ENCODE measurements at places on chromosomes 1 and 21.

GRCh38 chr1:212678456-212679410 lies 20.9 kb downstream of the BATF3 start:
- no peak for DNase-seq

DNA sequence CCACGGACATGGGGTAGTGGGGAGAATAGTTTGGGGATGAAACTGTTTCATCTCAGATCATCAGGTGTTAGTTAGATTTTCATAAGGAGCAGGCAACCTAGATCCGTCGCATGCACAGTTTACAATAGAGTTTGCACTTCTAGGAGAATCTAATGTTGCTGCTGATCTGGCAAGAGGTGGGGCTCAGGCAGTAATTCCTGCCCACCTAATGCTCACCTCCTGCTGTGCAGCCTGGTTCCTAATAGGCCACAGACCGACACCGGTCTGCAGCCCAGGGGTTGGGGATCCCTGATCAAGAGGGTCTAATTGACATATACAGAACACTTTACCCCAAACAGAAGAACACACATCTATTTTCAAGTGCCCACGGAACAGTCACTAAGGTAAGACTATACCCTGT lies 275.1 kb downstream of the PTPRU start:
- DNase-seq = no peak

DNA sequence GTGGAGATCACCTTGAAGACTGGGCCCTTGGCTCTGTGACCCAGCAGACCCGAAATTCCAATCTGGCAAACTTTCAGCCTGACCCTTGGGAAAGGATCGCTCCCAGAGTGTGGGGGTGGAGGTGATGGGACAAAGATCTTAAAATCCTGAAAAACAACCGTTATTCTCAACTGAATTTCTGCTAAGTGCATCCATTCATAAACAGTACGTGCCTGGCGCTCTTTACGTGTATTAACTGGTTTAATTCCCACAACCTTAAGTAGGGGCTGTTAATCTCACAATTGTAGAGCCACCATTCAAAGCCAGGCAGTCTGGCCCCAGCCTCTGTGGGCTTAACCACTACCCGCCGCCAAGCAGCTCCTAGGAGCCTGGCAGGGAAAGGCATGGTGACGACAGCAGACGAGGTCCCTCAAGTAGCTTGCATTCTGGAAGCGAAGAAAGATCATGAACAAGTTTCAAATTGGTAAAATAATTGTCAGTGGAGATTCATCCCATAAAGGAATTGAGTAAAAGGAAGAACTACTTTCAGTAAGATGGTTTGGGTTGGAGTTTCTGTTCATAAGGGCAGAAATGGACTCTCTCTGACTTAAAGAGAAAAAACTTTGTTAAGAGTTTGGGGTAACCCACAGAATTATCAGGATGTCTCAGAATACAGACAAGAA lies 11.4 kb upstream of the RGS16 start:
- peak; percentile 84 for DNase-seq

GRCh38 chr21:46239817-46240325 lies 11.3 kb upstream of the LSS start:
- no peak for DNase-seq

- DNase-seq = no peak
These were observed 7.6 kb downstream of the SOD1 start for GRCh38 chr21:31667132-31667531.

- DNase-seq = no peak
These were observed 20.3 kb downstream of the SUSD4 start for GRCh38 chr1:223343692-223344091.

DNA sequence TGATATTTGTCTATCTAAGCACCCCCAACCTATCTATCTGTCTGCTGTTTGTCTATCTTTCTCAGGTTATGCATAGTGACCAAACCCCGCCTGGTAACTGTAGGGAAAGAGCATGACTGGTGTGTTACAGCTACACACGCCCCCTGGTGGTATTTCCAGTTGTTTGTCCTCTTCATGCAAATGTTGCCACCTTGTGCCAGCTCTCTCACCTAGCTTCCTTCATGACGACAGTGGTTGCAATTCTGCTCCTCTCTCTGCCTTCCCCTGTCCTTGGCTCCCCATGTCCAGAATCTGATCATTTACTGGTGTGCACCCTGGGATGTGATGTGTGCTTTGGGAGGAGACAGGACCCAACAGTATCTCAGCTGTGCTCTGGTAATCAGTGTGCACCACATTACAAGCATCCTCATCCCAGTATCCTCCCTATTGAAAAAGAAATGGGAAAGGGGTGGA lies 8.1 kb upstream of the INKA2 start:
- DNase-seq = peak; percentile 70

GRCh38 chr1:116544588-116545358 lies 26.1 kb downstream of the CD58 start:
- no peak for DNase-seq

GRCh38 chr1:198520524-198521254 lies 19.8 kb downstream of the ATP6V1G3 start:
- DNase-seq = no peak

DNA sequence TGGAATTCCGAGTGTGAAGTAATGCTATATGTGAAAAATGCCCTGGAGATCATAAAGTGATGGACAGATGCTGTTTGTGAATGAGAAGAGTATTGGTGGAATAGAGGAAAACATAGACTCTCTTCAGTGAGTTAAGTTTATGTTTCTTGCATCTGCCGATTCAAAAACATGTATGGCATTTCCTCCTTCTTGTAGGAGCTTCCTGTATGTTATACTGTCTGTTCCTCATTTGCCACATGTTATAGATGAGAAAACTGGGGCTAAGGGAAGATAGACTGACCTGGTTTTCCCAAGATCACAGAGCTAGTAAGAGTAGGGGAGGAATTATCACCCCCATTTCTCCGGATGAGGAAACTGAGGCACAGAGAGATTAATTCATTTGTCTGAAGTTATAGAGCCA lies 41.1 kb upstream of the IL20 start:
- DNase-seq = no peak

- peak; percentile 68 for DNase-seq
These were observed at the start of gene LAMC2 for GRCh38 chr1:183185941-183186490. TSS of gene LAMC2 (plus strand) at chr1:183186264. CDS start at chr1:183186353, 89 bp downstream.

- peak; percentile 18 for DNase-seq
These were observed 449.1 kb upstream of the KAZN start for GRCh38 chr1:14149431-14149830.

GRCh38 chr1:17187051-17187450 lies 17.9 kb upstream of the PADI1 start:
- DNase-seq = no peak

DNA sequence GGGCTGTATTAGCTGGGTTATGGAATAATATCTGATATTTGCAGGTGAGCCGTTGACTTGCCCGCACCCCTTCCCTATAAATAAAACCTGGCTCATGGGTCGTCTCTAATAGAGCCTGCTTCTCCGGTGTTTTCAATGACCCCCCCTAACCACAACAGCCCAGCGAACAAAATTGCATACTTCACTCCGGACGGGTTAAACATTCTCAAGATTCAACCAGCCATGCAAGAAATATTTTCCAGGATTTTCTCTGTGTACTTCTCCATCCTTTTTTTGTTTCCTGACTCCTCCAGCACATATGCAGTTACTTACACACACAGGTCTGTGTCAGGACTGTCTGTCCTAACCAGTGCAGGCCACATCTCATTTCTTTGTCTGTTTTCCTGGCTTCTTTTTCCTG lies 267.7 kb downstream of the ZNF648 start:
- no peak for DNase-seq

GRCh38 chr1:33460947-33461629 lies 11.4 kb upstream of the ZSCAN20 start:
- DNase-seq = peak; percentile 47

GRCh38 chr1:107678993-107679392 lies 286.0 kb downstream of the VAV3 start:
- DNase-seq = no peak

DNA sequence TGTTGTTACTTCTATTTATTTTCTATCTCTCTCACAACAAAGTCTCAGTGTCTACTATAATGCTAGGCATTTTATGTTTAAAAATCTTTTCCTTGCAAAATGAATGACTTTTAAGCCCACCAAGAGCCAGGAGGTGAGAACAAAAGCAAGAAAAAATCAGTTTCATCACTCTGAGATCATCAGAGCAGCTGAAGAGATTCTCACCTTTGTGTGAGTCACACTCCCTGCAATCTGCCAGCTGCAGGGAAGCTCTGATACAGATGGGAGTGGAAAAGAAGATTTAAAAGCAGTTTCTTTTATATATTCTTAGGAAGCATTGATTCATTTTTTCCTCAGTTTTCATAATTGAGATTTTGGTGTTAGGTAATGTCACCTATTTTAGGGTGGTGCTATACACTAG lies 107.6 kb downstream of the LHX9 start:
- DNase-seq = no peak

DNA sequence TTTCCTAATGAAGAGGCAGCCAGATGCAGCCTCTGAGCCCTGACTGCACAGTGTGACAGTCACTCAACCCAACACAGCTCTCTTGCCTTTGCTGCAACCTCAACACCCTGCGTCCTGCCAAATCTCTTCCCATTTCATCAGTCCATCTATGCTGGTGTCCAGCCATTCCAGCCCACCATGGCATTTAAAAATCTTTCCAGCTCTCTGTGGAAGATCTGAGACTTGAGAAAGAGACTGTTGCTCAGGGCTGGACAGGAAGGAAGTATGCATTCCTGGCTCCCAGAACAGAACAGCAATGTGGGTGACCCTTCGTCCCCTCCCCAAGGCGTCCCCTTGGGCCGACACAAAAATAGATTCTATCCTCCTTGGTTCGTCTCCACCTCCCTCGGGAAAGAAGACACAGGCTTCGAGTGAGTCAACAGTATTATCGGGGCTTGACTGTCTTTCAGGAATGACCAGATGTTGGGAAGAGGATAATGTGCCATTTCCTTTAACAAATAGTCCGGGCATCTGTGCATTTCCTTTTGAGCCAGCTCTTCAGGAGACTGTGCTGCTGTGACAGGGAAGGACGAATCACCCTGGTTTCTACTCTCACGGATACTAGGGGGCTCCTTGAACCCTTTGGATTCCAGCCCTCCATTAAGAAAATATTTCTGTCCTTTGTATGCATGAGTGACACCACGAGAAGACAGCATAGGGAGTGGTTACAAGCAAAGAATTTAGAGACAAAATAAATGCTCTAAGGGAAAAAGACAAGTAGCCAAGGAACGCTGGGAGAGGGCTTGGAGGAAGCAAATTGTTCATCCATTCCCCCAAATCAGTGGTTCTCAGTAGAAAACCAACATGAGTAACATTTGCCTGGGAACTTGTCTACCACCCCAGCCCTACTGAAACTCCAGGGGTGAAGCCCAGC lies 111.4 kb upstream of the CDC42BPA start:
- no peak for DNase-seq

GRCh38 chr1:58783090-58783992 lies 506 bp downstream of the JUN start:
- DNase-seq = peak; percentile 79

DNA sequence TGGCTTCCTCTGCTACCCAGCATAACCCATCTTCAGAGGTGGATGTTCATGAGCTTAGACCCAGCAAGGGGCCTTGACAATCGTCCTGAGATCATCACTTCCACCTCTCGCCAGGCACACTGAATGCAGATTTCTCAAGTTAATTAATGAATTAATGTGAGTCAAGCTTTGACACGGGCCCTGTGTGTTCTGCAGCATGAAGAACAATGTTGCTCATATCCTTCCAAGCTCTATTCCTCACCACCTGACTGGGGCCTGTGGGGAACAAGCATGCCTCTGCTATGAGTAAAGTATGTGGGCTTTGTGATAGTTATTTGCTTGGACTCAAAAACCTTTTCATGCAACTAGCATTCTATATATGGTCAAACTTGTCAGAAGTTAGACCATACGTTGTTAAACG lies 122.0 kb downstream of the SEC16B start:
- DNase-seq = no peak

DNA sequence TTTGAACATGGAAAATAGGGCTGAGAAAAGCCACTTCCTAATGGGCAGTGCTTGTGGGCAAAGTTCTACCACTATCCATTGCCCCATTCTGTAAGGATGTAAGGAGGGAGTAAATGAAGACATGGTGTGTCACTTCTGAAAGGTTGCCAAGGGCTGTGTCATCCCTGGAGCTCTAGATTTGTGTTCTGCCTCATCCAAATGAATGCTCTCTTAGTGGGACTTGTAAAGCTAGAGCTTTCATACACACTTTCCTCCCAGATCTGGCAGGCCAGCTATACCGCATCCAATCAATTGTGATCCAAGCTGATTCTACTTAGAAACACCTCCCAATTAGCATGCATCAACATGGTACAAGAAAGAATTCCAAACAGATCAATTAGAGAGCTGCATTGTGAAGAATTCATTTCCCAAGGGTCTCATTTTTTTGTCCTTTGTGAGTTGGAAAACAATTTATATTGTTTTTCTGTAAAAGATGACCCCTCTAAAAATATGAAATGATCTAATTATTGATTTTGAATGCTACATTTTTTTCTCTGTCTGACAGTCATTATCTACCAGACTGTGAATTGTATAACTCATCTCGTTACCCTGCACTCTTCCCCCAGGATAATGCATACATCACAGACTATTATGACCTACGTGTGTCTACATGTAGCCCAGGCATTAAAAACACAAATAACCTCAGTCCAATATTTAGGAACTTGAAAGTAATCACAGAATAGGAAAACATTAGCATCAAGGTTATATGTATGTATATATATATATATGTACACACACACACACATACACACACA lies 117.1 kb upstream of the DUSP10 start:
- peak; percentile 20 for DNase-seq

- DNase-seq = no peak
These were observed 16.1 kb downstream of the COL6A1 start for GRCh38 chr21:45997495-45998275.

DNA sequence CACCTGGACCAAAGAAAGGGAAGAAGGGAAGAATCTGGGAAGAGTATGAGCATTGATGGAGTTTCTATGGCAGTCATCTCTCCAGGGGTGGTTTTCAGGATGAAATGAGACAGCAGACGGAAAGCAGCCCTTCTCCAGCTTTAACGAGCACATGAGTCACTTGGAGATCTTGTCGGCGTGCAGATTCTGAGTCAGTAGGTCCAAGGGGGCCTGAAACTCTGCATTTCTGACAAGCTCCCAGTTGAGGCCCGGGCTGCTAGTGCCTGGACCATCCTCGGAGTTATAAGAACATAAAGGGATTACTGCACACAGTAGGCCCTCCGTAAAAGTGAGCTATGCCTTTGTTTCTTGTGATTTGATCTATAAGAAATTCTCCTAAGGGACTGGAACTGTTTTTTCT lies 17.6 kb downstream of the HSPG2 start:
- no peak for DNase-seq

DNA sequence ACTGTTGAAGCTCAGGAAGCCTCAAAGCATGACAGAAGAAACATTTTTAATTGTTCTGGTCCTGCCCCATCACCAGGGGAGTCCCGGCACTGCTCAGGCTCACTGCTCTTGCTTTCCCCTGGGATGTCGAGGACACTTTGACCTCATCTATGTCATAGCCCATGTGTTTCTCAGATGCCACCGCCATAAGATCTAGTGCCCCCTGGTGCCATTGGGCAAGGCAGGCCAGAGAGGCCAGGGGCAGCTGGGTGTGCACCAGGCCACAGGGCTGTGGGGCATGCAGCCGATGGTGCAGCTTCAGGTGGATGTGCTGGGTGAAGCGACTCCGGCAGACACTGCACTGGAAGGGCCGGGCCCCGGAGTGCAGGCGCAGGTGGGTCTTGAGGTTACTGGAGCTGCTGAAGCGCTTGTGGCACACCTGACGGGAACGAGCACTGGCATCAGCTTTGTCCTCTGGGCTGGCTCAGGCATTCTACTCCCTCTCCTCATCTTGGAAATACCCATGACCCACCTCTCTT lies 7.7 kb upstream of the CRYBG2 start:
- no peak for DNase-seq

- DNase-seq = no peak
These were observed 157.2 kb downstream of the PTGER3 start for GRCh38 chr1:70890408-70890807.

Data from tongue (tissue), 3 donors.